ENCODE measurements at places on chromosomes 16 and 17.

DNA sequence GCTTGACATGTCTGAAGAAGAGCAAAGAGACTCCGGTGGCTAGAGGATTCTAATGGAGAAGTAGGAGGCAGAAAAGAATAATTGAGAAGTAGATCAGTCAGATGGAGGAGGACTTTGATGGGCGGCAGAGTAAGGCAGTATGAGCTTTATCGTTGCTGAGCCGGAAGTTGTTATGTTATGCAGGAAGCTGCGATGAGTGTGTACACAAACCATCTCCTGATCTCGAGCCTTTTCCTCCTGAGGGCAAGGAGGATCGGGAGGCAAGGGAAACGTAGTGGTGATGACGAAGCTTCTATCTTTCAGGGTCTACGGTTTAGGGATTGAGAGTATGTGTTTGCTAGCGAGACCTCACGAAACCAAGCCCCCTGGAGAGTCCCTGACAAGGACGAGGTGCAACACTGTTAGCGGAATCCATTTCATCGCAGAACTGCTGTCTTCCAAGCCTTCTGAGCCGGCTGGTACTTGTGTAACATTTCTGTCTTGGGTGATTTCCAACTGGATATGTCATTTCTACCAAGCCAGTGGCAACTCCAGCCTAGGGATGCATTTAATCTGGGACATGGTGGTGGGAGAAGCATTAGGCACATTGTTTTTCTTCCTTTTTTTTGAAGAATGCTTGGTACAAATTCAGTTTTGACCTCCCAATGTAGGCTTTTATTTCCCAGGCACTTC is 45.5 kb downstream of the RBFOX1 start:
- DNase-seq, result no peak

GRCh38 chr16:77949445-77949844 is 72.9 kb upstream of the CLEC3A start:
- no peak for DNase-seq

DNA sequence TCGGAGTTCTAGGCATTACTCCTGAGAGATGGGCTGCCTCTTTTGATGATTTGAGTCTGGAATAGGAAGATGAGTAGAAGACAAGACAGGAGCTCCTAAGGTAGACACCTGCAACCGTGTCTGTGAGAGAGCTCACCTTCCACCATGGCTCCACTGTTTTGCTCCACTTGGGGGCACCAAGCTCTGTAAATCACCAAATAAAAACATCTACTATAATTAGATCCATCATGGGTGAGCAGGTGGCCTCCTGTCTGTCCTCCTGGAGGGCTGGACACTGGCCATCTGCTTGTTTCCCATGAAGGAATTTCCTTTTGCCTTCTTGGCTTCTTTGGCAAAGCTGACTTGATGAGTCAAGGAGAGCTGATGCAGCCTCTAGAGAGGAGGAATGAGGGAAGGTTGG is 179.0 kb downstream of the HAPSTR1 start:
- no peak for DNase-seq

DNA sequence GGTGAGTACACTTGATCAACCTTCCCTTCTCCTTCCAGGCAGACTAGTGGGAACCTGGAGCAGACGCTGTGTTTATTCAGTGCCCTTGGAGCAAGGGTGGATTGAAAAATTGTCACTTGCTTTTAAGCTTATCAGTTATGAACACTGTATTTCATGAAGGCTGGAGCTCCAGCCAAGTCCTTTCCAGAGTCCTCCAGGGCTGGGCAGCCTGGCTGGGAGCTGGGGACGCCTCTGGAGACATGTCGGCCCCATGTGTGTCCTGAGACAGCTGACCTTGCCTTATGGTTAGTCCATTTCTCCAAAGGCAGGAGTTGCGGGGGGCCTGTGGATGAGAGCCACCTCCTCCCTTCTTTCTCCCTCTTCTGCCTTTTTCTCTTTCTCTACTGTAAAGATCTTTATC is 67.0 kb downstream of the RAP1GAP2 start:
- no peak for DNase-seq

DNA sequence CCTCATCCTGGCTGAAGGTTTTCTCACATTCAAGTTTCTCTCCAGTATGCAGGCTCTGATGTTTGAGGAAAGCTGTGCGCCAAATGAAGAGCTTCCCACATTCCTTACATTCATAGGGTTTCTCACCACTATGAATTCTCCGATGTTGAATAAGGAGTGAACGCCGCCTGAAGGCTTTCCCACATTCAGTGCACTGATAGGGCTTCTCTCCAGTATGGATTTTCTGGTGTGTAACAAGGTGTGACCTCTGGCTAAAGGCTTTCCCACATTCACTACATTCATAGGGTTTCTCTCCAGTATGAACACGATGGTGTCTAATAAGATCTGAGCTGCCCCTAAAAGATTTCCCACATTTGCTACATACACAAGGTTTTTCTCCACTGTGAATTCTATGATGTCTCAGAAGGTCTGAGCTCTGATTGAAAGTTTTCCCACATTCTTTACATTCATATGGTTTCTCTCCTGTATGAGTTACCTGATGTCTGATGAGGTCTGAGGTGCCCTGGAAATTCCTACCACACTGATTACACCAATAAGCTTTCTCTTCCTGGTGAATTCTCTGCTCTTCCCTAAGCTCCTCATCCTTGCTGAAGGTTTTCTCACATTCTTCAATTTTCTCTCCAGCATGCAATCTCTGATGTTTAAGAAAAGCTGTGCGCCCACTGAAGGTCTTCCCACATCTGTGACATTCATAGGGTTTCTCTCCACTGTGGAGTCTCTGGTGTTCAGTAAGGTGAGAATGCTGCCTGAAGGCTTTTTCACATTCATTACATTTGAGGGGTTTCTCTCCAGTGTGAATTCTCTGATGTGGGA is 8.9 kb downstream of the ZNF594 start:
- DNase-seq, result no peak

DNA sequence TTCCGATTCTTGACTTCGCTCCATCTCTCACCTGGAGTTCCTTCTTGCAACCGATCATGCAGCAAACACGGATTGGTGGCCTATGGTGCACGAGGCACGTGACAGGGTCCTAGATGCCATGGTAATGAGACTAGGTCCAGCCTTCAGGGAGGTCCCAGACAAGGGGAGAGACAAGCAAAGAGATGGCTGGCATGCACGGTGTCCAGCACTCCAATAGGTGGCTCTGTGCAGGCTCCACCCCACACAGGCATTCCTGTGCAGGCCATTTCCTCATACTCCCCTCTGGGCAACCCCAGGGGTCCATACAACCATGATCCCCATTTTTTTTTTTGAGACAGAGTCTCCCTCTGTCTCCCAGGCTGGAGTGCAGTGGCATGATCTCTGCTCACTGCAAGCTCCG is 31.3 kb downstream of the WNT9B start:
- DNase-seq, result no peak

- DNase-seq, result no peak
Observed at GRCh38 chr17:42759982-42760651, 910 bp upstream of the RAMP2 start.

Measured in stimulated activated CD4-positive, alpha-beta T cell treated with anti-CD3 and anti-CD28 coated beads, Interleukin-15, amount 100 ng/mL, for 24 hours (primary cell).